Cardiac muscle cell (in vitro differentiated cells and primary cell): ENCODE measurements at places on chromosomes 12 and 14. TPM values are rescaled to one million over a fixed set of nuclear protein-coding genes. Genes with fewer than 3 reads are reported as not detected.
A peak's percentile ranks its signal among the peaks of the same experiment; 100 is the strongest.

- DNase-seq, result no peak
- H3K4me3 ChIP-seq, result no peak overlapping the region
- H3K27ac ChIP-seq, result no peak overlapping the region
- H3K4me1 ChIP-seq, result no peaks in the 10 kb centered on the region
- H3K36me3 ChIP-seq, result no peaks in the 10 kb centered on the region
Measured at GRCh38 chr12:112870267-112870980, 36.3 kb upstream of the OAS1 start.

DDN gene
- polyA plus RNA-seq, result 2.1 and 3.0 TPM in 2 replicates

- H3K4me1 ChIP-seq, result peaks cover 14% of the 10 kb centered on the region
- no peak overlapping the region for H3K27ac ChIP-seq
- no peaks in the 10 kb centered on the region for H3K27me3 ChIP-seq
- no peak overlapping the region for H3K4me3 ChIP-seq
Measured at GRCh38 chr12:5578775-5579174, 146.9 kb downstream of the NTF3 start.

DNA sequence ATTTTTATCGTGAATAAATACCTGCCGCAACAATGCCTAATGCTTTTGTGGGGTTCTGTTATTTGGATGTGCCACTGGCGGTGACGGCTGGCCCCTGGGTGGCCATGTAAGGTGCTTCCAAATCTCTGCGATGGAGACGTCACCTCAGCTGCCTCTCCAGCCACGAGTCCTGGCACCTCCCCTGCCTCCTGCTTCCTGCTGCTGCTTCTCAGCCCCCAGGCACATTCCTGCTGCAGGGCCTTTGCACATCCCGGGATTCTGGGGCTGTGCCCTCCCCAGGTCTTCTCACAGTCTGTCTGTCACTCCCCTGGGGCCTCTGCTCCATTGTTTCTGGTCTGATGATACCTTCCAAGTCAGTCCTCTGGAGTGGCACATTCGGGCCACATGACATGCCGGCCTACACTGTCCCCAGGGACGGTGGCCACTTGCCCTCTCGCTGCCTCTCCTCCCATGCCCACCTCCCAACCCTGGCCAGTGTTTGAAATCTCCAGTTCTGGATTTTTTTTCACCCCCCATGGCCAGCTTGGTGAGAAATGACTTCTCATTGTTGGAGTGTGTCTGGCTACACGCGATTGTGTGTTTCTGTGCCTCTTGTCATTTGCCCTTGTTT, 151.8 kb downstream of the KIF26A start:
- H3K27ac ChIP-seq, result no peak overlapping the region
- no peak overlapping the region for H3K4me3 ChIP-seq
- H3K4me1 ChIP-seq, result peaks cover 17% of the 10 kb centered on the region
- no peaks in the 10 kb centered on the region for H3K27me3 ChIP-seq
- DNase-seq, result no peak
- H3K36me3 ChIP-seq, result no peaks in the 10 kb centered on the region

- H3K4me1 ChIP-seq, result no peaks in the 10 kb centered on the region
- H3K36me3 ChIP-seq, result no peaks in the 10 kb centered on the region
- H3K27ac ChIP-seq, result no peak overlapping the region
- H3K4me3 ChIP-seq, result no peak overlapping the region
- H3K27me3 ChIP-seq, result no peaks in the 10 kb centered on the region
Measured at GRCh38 chr14:63800651-63801375, 52.0 kb upstream of the SYNE2 start.

DNA sequence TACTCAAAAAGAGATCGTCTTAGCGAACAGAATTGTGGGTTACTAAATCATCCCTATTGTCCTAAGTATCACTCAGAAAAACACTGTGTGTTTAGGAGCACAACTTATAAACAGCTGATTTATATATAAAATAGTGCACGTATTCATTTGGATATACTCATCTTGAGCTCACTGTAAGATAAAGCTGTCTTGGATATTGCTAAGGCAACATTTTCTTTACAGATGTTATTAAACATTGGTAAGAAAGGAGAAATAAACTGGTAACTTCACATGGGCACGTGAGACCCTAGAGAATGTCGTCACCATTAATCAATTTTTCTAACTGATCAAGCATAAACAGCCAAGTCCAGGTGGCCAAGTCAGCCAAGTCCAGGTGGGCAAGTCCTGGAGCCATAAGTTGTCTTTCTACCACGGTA, 1.7 kb downstream of the PAWR start:
- H3K4me1 ChIP-seq, result peaks cover 22% of the 10 kb centered on the region
- peak overlapping the region; percentile 94 for H3K4me3 ChIP-seq
- H3K27me3 ChIP-seq, result no peaks in the 10 kb centered on the region
- peak overlapping the region; percentile 87 for H3K27ac ChIP-seq
- no peaks in the 10 kb centered on the region for H3K36me3 ChIP-seq
- DNase-seq, result no peak

DNA sequence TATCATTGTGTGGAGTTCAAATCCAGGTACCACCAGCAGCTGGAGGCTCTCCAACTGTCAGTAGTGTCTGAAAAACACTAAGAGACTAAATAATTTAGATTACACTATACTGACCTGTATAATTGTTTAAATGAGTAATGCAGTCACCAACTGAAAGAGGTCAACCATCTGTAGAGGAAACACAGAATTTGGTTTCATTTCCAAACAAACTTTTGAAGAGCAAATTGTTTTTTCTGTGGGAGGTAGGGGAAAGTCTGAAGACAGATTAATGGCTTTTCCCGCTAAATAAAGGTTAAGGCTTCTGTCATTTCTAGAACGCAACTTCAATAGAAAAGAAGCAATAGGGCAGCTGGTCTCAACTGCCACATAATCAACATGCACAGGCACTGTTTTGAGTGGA, 462.6 kb downstream of the PRKD1 start:
- peaks cover 11% of the 10 kb centered on the region for H3K4me1 ChIP-seq
- H3K27ac ChIP-seq, result no peak overlapping the region
- H3K27me3 ChIP-seq, result no peaks in the 10 kb centered on the region
- no peak overlapping the region for H3K4me3 ChIP-seq
- H3K36me3 ChIP-seq, result no peaks in the 10 kb centered on the region

DNA sequence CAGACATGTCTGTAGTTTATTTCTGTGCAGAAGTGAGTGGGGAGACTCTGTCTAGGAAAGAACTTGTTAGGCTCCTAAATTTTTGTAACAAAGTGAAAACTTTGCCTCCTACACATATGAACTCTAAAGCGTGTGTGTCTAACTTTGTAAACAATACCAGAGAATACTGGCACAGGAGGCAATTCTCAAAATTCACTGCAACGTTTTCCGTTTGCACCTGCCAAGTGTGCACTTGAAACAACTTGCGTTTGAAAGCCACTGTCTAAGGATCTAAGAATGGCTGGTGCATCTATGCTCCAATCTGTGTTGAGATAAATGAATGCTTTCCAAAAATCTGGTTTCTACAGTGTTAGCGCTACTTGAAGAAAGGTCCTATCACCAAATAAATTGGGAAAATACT, 15.3 kb downstream of the GRIP1 start:
- H3K27me3 ChIP-seq, result no peaks in the 10 kb centered on the region
- H3K4me3 ChIP-seq, result no peak overlapping the region
- no peaks in the 10 kb centered on the region for H3K4me1 ChIP-seq
- DNase-seq, result no peak
- H3K36me3 ChIP-seq, result no peaks in the 10 kb centered on the region

LRP1-AS gene
- polyA plus RNA-seq, result not detected in 2 replicates

DNA sequence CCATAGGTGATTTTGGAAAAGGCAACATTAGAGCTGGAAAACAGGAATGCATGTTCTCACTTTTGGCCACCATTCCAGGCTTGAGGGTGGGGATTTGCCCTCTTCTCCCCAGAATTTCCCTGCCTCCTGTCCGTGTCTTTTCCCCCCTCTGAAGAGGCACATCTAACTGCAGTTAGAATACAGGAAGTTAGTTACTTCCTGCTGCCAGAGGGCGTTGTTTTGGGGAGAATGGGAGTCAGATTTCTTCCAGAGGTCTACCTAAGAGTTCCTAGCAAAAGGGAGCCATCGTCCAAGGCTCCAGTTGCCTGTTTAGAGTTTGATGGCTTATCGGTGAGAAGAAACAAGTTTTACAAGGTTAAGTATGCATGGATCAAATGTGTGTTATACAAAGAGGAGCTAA, 112.8 kb upstream of the IGF1 start:
- no peaks in the 10 kb centered on the region for H3K36me3 ChIP-seq
- H3K27me3 ChIP-seq, result no peaks in the 10 kb centered on the region
- DNase-seq, result no peak
- H3K27ac ChIP-seq, result no peak overlapping the region
- no peaks in the 10 kb centered on the region for H3K4me1 ChIP-seq

NKX2-8 gene
- polyA plus RNA-seq, result not detected in 2 replicates

NTS gene
- 2.1 and 2.9 TPM in 2 replicates for polyA plus RNA-seq

GRCh38 chr14:91317381-91318308, 73.1 kb upstream of the GPR68 start:
- DNase-seq, result no peak
- H3K27me3 ChIP-seq, result peaks cover 80% of the 10 kb centered on the region
- H3K4me1 ChIP-seq, result no peaks in the 10 kb centered on the region

GRCh38 chr14:65001723-65002122, 15.0 kb downstream of the FNTB start:
- H3K27me3 ChIP-seq, result no peaks in the 10 kb centered on the region
- no peaks in the 10 kb centered on the region for H3K36me3 ChIP-seq
- H3K27ac ChIP-seq, result no peak overlapping the region
- H3K4me3 ChIP-seq, result no peak overlapping the region
- peaks cover 12% of the 10 kb centered on the region for H3K4me1 ChIP-seq

OR6S1 gene
- polyA plus RNA-seq, result not detected in 2 replicates

DNA sequence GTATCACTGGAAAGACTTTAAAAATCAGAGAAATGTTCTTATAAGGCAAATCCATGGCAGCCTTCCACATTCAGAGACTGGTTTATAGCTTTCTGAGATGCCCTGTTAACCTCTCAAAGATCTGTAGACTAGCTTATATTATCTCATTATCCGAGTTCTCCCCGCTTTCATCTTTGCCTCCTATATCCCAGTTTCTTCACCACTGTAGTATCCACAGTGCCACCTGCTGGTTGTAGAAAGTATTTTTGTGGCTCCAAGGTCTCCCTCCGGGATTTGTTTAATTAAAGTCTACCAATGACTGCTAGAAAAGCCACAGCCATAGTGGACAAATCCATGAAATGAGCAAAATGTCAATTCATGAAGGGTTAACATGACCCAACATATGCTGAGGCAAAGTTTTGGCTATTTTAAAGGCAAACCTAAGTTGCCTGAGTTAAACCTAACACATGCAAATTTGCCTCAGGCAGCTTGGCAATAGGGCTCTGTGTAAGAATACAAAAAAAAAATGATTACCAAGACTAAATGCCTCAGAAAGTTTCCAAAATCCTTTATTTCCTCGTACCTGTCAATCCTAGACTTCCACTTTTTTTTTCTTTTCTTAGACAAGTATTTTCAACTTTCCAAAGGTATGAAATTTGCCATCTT, 218.8 kb upstream of the BMP4 start:
- no peaks in the 10 kb centered on the region for H3K27me3 ChIP-seq
- H3K36me3 ChIP-seq, result no peaks in the 10 kb centered on the region
- DNase-seq, result peak; percentile 76
- peaks cover 17% of the 10 kb centered on the region for H3K4me1 ChIP-seq
- no peak overlapping the region for H3K4me3 ChIP-seq

MMP19 gene
- 0.24 and 1.4 TPM in 2 replicates for polyA plus RNA-seq

- H3K36me3 ChIP-seq, result no peaks in the 10 kb centered on the region
- DNase-seq, result no peak
- H3K27me3 ChIP-seq, result no peaks in the 10 kb centered on the region
- no peak overlapping the region for H3K4me3 ChIP-seq
Measured at GRCh38 chr12:104603545-104603973, 146.8 kb downstream of the CHST11 start.

OR6C2 gene
- not detected in 2 replicates for polyA plus RNA-seq

DNA sequence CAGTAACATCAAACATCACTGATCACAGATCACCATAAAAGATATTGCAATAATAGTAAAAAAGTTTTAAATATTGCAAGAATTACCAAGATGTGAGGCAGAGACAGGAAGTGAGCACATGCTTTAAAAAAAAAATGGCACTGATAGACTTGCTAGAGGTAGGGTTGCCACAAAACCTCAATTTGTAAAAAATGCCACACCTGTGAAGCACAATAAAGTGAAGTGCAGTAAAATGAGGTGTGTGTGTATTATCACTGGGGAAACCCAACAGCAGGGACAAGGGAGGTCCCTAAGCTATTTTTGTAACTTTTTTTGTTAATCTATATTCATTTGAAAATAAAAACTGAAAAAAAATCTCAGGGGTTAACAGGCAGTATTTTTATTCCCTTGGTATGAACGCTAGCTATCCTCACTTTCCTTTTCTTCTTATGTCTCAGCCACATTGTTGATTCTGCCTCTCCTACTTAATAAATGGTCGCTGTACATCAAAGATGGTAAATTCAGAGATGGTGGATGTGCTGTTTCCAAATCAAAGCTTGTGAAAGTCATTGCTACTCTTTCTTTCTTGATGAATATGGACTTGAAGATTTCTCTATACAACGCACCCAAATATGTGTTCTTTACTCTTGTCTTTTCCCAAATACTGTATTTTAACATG, 14.0 kb upstream of the KLRD1 start:
- H3K36me3 ChIP-seq, result no peaks in the 10 kb centered on the region
- H3K27ac ChIP-seq, result no peak overlapping the region
- DNase-seq, result no peak
- no peaks in the 10 kb centered on the region for H3K4me1 ChIP-seq
- H3K27me3 ChIP-seq, result no peaks in the 10 kb centered on the region
- H3K4me3 ChIP-seq, result no peak overlapping the region

DNA sequence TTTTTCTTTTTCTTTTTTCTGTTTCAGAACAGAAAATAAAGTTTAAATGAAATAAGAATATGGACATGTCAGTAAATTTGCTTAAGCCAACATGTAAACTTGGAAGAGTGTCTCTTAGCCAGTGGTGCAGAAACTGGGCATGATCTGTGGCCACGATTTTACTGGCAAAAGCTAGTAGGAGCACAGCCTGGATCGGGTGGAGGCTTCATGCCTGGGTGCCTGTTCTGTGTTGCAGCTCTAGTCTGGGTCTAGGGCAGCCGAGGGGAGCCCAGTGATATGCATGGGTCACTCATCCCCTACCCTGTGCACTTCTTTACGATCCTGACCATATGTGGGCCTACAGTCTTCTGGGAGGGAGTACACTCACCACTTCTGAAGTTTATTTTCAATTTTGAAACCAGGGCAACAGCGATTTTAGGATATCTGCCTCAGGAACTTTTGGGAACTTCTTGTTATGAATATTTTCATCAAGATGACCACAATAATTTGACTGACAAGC, 45.6 kb upstream of the SMCO2 start:
- no peak overlapping the region for H3K4me3 ChIP-seq
- no peaks in the 10 kb centered on the region for H3K4me1 ChIP-seq
- no peaks in the 10 kb centered on the region for H3K36me3 ChIP-seq
- DNase-seq, result no peak
- no peaks in the 10 kb centered on the region for H3K27me3 ChIP-seq

PAPLN gene
- polyA plus RNA-seq, result 1.7 and 2.9 TPM in 2 replicates

- no peaks in the 10 kb centered on the region for H3K36me3 ChIP-seq
- H3K4me1 ChIP-seq, result no peaks in the 10 kb centered on the region
- no peak overlapping the region for H3K4me3 ChIP-seq
Measured at GRCh38 chr12:90038289-90038688, 329.7 kb upstream of the ATP2B1 start.

- DNase-seq, result no peak
- H3K36me3 ChIP-seq, result no peaks in the 10 kb centered on the region
- H3K4me1 ChIP-seq, result peaks cover 68% of the 10 kb centered on the region
- no peaks in the 10 kb centered on the region for H3K27me3 ChIP-seq
Measured at GRCh38 chr12:47814539-47815170, 5.0 kb downstream of the HDAC7 start.
